ENCODE measurements at places on chromosomes 6 and 20.

- DNase-seq = no peak
These were observed 356 bp upstream of the IRAK1BP1 start for GRCh38 chr6:78867020-78867369.

- DNase-seq = no peak
These were observed 83.4 kb downstream of the GINS1 start for GRCh38 chr20:25490656-25491445.

GRCh38 chr20:3839328-3839727 lies 7.3 kb upstream of the MAVS start:
- no peak for DNase-seq

- no peak for DNase-seq
These were observed 90.7 kb downstream of the CEP57L1 start for GRCh38 chr6:109186012-109186411.

GRCh38 chr6:127630800-127631199 lies 53.8 kb downstream of the C6orf58 start:
- DNase-seq = no peak

DNA sequence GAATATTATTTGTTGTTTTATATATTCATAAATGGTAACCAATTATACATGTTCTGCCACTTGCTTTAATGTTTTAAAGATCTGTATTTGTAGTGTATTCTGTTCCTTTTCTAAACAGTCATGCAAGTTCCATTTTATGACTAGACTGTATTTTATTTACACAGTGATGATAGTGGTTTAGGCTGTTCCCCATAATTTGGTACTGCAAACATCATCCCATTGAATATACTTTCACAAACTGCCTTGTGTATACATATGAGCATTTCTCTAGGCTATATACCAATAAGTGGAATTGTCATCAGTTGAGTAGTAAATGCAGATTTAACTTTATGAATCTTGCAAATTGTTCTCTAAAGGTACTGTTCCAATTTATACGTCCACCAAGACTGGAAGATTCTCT lies 738.0 kb downstream of the EPHA7 start:
- no peak for DNase-seq

- no peak for DNase-seq
These were observed 10.1 kb downstream of the TPX2 start for GRCh38 chr20:31749223-31749622.

All from adipocyte (in vitro differentiated cells).